ENCODE measurements at places on chromosomes 2 and 18. TPM values are rescaled to one million over a fixed set of nuclear protein-coding genes. Genes with fewer than 3 reads are reported as not detected.

Gene KIAA2012
- total RNA-seq = not detected

GRCh38 chr2:27150639-27151230 is 1.9 kb downstream of the TCF23 start:
- DNase-seq = no peak

Gene HOXD4
- 2.6 TPM for total RNA-seq

DNA sequence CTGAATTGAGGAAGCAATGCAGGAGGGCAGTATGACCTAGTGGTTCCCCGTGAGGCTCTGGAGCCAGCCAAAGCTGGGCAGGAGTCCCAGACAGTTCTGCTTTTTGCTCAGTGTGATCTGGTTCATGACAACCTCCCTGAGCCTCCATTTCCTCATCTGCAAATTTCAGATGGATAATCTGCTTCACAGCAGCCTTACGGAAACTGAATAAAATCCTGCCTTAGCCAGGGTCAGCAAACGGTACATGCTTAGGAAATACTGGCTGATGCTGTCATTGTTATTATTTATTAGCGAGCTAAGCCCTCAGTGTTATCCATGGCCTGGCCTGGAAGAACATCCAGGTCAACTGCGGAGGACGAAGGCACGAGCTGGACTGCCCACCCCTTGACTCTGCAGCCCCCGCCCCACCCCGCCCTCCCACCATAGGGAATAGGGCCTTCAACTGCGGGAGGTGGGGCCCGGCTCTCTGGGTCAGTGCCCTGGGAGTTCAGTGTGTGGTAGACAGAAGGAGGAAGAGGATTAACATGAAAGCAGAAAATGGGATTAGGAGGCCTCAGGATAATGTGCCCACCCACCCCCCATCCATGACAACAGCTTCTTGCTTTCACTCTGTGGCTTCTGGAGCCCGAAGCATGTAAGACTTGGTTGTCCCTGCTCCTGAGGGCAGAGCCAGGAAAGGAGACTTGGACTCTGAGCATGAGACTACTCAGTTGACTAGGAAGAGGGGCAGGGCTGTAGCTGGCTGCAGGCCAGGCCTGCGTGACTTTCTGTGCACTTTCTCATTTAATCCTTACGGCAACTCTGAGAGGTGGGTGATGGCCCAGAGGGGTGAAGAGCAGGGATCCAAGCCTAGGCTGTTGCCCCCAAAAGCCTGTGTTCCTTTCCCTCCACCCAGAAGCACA is 13.1 kb downstream of the PKDCC start:
- no peak for DNase-seq

- DNase-seq = no peak
These were observed 2.7 kb upstream of the PPP4R1 start for GRCh38 chr18:9617006-9617542.

Gene METAP1D
- 3.7 TPM for total RNA-seq
